Activated CD4-positive, alpha-beta T cell treated with anti-CD3 and anti-CD28 coated beads for 36 hours (primary cell): ENCODE measurements at places on chromosomes 3 and 15. TPM values are rescaled to one million over a fixed set of nuclear protein-coding genes. Genes with fewer than 3 reads are reported as not detected.

DNA sequence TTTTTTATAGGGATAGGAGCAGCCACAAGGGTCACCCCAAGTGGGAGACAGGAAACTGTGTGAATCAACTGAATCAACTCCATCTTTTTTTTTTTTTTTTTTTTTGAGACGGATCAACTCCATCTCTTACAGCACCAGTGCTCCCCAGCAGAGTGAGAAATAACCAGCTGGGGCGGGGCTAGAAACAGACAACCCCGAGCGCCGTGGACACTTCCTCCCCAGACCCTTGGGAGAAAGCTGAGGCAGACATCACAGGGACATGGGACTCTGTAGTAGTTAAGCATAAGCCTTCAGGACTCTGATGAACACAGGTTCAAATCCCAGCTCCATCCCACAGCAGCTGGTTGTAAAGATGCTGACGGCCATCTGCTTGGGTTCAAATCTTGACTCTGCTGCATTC is 75.4 kb downstream of the PRICKLE2 start:
- DNase-seq = no peak

DNA sequence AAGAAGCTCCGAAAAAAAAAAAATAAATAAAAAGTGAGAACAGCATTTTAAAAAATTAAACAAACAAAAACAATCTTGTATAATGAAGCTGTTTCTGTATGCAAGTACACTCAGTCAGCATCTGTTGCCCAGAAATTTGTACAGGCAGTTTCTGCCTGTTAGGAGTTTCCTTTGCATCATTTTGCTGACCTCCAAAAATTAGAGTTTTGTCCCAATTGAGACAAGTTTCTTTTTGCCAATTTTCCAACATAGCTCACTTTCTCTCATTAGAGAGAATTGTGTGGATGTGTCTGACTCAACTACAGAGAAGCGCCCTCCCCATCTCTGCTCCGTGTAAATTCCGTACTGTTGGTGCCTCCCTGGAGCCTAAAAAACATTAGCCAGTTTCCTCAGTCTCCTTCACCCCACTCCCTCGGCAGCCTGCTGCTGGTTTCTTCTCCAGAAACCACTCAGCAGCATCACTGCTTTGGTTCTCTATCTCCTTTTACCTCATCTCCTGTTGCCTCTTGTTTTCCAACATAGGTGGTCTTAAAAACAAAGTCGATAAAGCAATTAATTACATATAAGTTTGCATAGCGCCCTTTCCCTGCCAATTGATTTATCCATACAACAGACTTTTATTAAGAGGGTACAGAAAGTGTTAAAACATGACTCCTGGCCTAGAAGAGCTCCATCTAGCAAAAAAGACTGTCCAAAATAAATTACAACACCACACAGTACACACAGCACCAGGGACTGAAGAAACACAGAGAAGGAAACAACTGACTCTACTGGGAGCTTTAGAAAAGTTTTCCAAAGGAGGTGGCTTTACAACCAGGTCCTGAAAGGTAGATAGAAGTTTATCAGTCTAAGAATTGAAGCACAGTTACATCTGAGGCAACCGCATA is 286.7 kb downstream of the SHOX2 start:
- no peak for DNase-seq

DNA sequence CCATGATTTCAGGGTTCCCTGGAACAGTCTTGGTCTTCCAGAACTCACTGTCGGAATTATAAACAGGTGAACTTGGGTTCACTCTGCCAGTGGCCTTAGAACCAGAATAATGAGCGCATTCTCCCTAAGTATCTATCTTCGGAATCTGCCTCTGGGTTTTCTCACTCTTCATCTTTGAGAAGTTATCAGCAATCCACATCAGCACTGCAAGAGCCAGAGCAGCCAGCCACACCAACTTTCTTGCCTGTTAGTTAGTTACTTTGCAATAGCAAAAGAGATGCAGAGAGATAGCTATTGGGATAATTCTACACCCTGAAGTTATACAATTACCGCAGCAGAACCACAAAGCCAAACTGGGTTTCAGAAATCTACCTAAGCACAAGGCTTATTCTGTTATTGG is 25.8 kb downstream of the GLB1 start:
- no peak for DNase-seq

The NR2E3 gene
- not detected for total RNA-seq

The LHFPL4 gene
- total RNA-seq = not detected

DNA sequence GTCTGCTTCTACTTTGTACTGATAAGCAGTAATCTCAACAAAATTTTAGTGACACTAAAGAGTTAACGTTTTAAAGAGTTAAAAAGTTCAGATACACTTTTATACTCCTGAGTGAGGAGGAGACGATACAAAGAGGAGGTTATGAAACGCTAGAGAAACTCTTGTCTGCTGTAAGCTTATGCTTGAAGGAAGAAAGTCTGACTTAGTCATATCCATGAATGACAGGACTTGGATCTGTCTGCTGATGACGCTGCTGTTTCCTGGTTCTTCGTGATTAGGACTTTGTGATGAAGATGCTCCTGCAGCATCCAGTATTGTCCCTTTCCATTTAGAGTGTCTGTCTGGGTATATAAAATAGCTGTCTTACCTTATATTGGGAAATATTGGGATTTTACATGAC is 15.8 kb downstream of the TCF12 start:
- no peak for DNase-seq

GRCh38 chr3:30544812-30545211 is 61.6 kb upstream of the TGFBR2 start:
- peak; percentile 8 for DNase-seq

- no peak for DNase-seq
These were observed 138.8 kb downstream of the SNRPN start for GRCh38 chr15:25093455-25094029.

DNA sequence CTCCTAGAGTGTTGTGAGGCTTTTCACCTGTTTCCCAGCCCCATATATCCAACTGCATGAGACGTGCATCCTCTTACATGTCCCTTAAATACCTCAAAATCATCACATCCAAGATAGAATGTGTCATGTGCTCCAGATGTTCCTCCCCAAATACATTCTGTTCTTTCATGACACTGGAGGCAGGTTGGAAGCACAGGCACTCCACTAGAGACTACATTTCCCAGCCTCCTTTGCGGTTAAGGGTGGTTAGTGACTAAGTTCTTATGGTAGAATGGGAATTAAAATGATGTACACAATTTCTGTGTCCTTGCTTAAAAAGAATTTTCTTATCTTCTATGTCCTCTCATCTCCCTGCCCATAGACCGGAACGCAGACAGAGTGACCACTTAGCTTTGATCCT is 34.3 kb downstream of the TMEM40 start:
- no peak for DNase-seq

GRCh38 chr15:26376243-26376642 is 396.6 kb downstream of the GABRB3 start:
- no peak for DNase-seq

DNA sequence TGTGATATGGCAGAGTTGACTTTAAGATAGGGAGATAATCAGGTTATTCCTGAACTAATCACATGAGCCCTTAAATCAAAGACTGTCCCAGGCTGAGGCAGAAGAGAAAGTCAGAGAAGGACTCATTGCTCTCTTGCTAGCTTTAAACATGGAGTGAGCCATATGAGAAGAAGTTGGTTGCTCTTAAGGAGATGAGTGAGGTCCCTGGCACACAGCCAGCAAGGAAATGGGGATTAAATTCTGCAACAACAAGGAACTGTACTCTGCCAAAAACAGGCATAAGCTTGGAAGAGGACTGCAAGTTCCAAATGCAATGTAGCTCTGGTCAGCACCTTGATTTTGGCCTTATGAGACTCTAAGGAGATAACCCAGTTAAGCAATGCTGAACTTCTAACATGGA is 457.0 kb downstream of the PLOD2 start:
- DNase-seq = no peak

The GPR176 gene
- total RNA-seq = 0.30 TPM

The CKMT1B gene
- 0.25 TPM for total RNA-seq

The PIGBOS1 gene
- total RNA-seq = 8.8 TPM

The KY gene
- total RNA-seq = not detected

DNA sequence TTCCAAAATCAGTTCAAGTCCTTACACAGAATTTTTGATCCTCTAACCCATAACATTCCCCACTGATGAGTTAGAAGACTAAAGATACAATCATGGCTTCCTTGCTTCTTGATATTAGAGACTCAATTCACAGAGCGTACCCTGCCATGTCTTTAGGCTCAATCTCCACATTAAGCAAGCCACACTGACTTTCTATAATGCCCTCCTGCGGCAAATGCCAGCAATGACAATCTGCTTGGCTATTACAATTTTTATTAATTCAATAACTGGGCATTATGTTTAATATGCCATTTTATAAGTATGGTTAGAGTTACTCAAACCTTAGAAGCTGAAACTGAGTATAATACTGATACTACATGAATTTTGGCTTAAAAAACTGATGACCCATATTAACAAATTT is 479.7 kb upstream of the NR2F2 start:
- DNase-seq = no peak

The GHSR gene
- total RNA-seq = not detected

DNA sequence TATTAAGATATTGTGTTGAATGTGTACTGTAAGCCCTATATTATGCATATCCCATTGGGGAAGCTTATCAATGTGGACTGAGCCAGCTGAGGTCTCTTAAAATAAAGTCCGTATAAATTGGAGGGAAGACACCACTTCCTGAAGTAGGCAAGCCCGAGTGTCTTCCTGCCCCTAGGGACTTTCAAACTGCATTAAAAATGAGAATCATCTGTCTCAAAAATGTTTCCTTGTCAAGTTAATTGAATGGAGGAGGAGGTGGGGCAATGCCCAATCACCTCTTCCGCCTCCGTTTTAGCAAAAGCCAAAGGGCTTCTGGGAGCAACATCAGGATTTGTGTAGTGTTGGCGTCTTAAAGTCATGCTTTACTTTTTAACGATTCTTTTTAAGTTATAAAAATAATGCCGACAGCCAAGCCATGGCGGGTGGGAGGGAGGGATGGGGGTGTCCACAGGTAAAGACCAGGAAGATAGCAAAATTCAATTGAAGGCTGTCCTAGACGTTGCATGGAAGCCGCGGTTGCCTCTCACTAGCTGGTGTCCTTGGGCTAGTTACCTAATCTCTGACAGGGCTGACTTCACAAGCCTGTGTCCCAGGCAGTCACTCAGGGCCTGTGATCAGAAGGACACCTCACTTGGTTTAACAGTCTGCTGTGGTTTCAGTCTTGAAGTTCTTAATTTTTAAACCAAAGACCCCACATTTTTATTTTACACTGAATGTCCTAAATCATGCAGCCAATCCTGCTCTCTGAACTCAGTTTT is 524.9 kb upstream of the PROK2 start:
- DNase-seq = no peak

- DNase-seq = no peak
These were observed 43.6 kb downstream of the SST start for GRCh38 chr3:187626581-187626980.
